ENCODE measurements at places on chromosomes 12 and 14.

DNA sequence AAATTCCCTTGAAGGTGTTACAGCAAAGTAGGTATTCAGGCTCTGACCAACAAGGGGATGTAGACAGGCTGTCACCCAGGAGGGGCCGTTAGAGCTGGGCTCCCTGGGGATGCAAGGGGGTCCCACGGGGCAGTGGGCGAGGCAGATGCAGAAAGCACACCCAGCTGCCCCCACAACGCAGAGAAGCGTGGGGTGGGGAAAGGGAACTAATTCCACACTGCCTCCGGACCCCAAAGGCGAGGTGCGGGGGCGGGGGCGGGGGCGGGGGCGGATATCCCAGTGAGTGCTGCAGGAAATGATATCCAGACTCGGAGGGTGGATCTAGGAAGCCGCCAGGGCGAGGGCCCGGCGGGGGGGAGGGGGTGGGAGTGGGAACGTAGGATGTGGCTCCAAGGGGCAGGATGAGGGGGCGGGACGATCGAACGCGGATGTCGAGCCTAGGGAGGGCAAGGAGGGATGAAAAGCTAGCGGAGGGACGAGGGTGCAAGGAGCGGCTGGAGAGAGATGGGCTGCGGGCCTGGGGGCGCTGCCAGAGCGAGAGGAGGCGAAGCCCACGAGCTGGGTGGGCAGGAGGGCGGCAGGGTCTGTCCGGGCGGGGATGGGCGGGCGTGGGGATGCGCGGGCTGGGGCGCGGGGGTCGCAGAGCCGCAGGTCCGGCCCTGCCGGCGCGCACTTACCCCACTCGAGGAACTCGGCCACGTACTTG lies 874 bp downstream of the CDC42BPB start:
- DNase-seq, result no peak

DNA sequence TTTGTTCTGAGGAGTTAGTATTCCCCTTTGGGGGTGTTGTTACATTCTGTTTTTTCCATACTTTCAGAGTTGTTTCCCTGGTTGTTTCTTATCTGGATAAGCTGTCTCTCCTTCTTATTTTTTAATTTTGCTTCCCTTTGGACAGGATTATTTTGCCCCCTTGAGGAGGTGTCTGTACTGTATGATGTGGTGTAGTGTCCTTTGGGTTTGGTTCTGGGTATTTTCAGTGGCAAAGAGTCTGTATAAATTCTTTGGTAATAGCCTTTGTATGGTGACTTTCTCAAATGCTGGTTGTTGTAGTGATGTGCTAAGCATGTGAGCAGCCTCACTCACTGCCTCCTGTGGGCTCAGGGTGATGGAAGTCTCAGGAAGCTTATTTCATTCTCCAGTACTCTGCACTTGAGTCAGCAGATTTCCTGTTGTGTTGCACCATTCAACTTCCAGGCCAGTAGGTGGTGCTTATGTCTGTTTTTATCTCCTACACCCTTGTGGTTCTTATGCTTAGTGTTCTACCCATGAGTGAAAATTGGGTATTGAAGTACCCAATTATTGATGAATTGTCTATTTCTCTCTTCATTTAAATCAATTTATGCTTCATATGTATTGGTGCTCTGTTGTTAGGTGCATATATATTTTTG lies 103.3 kb upstream of the PMCH start:
- no peak for DNase-seq

DNA sequence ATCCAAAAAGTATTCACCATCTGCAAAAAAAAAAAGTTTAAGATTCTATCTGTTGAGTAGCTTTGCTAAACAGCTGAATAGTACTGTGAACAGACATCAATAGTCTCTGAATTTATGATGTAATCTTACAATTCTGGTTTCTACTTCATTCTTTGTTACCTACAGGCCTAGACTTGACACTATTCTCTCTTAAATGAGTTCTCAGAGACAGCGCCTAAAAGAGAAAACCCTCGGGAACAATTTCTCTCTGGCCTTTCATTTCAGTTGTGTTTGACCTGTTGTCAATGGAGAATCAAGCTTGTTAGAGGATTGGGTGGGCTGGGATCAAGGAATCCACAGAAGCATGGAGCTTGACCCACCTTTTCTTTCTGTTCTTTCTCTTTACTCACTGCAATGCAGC lies 5.9 kb upstream of the TWF1 start:
- no peak for DNase-seq

- DNase-seq, result no peak
Measured at GRCh38 chr14:70640938-70641547, 673 bp upstream of the TTC9 start.

DNA sequence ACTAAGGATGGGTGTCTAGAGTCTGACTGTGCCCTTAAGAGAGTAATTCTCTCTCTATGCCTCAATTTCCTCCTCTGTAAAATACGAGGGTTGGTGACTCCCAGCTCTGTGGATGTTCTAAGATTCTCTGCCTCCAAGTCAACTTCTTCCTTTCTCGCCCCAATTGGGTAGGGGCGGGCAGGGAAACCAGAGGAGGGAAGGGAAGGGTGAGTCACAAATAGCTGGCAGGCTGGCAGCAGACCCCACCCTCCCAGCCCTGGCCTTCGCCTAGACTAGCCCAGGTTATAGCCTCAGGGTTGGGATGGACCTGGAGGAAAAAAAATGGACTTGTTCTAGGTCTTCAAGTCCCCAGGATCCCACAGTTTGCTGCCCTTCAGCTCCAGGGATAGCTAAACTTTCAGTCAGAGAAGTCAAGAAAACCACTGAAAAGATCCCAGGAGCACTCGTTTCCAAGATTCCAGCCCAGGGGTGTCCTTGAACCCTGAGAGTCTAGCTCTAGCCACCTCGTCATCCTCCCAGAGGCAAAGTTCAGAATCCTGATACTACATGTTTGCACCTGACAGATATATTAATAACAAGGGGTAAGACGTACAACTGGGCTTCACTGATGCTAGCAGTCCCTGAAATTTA lies 2.3 kb downstream of the DGKA start:
- DNase-seq, result no peak

GRCh38 chr14:32224737-32225377 lies 21.8 kb upstream of the RNU6-8 start:
- DNase-seq, result no peak

- no peak for DNase-seq
Measured at GRCh38 chr12:57001448-57001906, 4.9 kb downstream of the ZBTB39 start.

DNA sequence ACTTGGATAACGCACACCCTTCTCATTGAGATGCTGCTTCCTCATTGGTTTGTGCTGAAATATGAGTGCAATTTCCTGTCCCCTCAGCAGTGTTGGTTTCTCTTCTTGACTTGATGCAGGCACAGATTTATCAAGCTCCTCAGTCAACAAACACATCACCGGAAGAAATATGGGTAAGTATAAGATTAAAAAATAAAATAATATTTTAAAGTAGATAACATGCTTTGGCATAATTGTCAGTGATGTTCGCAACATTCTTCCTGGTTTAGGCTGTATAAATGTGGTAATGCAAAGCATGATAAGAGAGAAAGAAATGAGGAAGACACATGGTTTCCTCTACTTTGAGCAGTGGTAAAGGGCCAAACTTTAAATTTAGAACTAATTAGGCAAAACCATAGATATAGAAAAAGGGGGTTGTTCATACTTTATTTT lies at the start of gene GPR65:
Gene GPR65, plus strand, starts transcription at position 86 of the 432 bp plus-strand sequence. CDS start 5,713 bp downstream, outside the sequence.
- DNase-seq, result no peak

DNA sequence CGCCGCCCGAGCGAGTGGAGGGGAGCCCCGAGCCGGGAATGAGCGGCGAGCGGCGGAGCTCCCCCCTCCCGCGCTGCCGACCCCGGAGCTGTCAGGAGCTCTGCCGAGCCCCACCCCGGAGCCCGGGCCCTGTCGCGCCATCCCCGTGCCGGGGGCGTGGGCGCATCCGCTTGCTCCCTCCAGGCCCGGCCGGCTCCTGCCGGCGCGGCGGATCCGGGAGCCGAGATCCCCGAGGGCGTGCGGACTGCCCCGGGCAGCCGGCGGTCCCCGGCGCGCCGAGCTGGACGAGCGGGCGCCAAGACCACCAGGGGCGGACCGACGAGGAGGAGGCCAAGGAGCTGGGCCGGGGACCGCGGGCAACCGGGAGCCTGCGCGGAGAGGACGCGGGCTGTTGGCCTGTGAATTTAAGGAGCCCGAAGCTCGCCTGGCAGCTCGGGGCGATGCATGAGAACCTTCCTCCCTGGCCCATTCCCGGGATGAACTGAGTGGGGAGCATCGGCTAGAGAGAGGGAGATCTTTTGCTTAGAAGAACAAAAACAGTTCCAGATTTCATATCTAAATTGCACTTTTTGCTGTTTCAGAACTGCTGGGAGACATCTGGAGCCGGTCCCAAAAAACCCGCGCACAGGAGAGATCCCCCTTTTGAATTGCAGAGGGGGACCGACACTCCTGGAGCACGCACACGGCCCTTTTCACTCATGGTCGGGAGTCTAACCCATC lies 2.0 kb downstream of the PTHLH start:
- no peak for DNase-seq

DNA sequence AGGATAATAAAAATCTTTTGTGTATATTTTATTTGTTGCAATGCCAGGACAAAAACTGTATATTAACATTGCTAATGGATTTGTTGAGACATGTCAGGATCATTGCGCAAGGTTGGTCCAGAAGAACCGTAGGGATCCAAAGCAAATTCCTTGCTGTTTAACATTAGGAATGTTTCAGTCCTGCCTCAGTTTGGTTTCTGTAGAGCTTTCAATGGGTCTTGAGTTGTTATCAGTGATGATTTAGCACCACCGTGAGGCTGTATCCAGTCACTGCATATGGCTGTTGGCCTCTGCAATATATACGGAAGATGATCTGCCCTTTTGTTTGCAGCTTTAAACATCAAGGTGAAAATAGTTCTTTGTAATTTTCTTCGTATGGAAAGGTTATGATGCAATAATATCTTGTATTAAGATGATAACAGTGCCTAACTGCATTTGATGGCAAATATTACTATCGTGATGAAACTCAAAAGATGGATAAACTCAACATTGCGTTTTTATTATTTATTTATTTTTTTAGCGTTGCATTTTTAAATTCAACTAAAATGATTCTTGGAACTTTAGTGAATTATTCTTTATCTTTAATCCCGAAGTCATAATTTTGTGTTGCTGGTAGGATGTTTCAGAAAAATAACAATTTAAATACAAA lies 231.2 kb downstream of the AKAP6 start:
- no peak for DNase-seq

DNA sequence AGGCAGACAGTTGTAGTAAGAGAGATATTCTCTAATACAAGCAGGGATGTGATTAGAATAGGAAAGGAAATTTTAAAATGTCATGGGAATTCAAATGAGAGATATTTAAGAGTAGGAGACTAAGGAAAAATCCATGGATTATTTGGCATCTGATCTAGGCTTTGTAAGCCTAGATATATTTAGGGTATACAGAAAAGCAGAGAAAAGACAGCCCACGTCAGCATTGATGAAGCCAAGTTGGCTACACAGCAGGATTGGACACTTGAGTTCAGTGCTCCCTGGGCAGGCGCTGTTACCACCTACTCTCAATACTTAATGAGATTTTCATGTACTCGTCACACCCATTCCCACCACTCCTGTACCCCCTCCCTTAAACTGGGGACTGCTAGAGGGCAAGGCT lies 1.7 kb upstream of the KCNJ8 start:
- DNase-seq, result no peak

- peak; percentile 81 for DNase-seq
Measured at GRCh38 chr14:96583569-96584041, 81.4 kb downstream of the PAPOLA start.

- no peak for DNase-seq
Measured at GRCh38 chr14:49367696-49368095, 218.5 kb downstream of the RPS29 start.

GRCh38 chr12:116284396-116284795 lies 6.9 kb upstream of the MED13L start:
- no peak for DNase-seq

DNA sequence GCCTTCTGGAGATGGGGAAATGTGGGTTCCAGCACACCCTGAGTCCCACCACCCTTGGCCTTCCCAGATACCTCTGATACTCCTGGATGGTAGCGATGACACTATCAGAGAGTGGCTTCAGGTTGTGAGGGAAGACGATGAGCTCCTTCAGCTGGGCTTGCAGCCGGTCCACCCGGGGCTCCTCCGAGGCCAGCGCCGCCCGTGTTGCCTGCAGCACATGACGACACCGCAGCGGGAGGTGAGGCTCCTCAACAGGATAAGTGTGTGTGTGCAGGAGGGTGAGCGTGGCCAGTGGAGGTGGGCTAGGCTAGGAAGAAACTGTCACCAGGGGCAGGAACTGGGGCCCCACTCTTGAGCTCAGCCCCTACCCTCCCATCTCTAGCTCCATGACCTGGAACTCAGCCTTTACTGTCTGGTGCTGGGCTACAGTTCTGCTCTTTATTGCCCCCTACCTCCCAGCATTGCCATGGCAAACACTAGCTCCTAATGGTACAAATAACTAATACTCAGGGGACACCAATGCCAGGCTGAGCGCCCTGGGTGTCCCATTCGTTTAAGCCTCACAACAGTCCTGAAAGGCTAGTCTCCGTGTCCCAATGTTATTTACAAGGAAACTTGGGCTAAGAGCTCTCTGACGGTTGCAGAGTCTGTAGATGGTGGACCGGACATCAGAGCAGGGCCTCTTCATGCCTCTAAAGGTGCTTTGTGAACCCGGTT lies 64.1 kb downstream of the SYNE3 start:
- DNase-seq, result no peak

DNA sequence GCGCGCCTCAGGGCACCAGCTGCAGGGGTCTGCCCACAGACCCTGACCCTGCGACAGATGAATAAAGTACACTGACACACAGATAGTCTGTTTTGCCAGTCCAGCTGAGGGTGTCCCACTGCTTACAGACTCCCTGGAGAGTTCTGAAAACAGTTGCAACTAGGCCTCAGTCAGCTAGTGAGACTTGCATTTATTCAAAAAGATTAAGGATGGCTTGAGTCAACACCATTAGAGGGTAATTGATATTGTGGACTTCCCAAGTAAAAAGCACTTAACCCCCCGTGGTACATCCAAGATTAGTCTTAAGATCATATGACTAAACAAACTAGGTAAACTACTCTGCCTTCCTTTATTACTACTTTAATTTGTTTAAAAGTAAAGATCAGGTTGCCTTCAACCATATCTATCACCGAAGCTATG lies 11.1 kb upstream of the PSEN1 start:
- no peak for DNase-seq

DNA sequence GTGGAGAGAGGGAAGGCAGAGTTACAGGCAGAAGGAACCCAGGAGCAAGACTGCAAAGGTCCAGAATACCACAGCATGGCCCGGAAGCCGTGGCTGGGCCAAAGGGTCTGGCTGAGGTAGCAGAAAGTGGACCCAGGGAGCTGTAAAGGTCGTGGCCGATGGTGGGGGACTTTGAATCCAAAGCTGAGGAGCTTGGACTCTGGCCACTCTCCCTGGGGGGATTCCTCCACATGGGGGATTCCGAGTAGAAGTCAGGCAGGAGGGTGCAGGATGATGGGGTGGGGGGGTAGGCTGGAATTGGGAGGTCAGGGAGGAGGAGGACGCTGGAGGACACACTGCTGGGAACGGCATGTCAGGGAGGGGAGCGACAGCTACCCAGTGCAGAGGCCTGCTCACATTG lies 125.2 kb downstream of the GCH1 start:
- DNase-seq, result peak; percentile 49

DNA sequence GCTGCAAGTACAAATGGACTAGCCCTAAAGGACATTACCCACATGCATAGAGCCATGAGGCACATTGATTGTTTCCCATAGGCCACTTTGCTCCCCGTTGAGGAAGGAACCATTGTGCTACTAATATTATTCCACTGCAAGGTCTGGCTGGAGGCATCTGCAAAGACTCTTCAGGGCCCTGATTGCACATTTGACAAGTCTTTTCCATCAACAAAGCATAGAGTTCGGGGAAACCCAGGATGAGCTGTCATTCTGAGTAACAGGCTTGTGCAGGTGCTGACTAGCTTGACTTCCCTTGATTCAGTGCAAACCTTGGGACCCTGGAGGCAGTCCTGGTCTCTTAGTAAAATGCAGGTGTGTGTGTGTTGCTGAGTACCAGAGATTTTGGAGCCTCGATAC lies 73.8 kb downstream of the SUSD6 start:
- DNase-seq, result no peak

Data from vagina (tissue), 2 donors.